MV-4-11 (cell line): ENCODE measurements at places on chromosomes 7 and 10.

GRCh38 chr10:3898821-3899220 lies 113.8 kb upstream of the KLF6 start:
- no peak for DNase-seq

GRCh38 chr7:2003451-2003930 lies 229.3 kb downstream of the MAD1L1 start:
- DNase-seq: no peak

DNA sequence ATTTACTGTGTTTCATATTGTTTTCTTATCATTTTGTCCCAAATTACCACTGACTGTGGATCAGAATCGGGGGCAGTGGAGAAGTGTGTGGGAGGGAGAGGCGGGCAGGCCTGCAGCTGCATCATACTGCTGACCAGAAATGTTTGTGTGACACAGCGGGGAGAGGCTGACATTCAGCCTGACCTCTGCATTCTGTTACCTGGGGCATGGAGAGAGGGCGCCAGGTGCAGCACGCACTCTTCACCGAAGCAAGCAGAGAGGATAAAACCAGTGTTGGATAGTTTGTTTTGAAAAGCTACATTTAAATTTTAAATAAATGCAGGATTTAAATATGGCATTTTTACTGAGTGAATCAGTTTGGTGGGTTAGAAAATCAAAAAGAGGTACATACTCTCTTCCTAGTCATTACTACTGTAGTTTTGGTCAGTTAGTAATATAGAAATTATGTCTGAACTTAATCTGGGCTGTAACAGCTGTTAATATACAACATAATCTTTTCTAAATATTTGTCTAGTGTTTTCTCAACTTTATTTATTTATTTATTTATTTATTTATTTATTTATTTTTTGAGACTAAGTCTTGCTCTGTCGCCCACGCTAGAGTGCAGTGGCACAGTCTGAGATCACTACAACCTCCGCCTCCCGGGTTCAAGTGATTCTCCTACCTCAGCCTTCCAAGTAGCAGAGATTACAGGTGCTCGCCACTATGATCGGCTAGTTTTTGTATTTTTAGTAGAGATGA lies 8.8 kb upstream of the STMP1 start:
- no peak for DNase-seq

- DNase-seq: no peak
Measured at GRCh38 chr10:130301021-130301892, 165.1 kb downstream of the GLRX3 start.

DNA sequence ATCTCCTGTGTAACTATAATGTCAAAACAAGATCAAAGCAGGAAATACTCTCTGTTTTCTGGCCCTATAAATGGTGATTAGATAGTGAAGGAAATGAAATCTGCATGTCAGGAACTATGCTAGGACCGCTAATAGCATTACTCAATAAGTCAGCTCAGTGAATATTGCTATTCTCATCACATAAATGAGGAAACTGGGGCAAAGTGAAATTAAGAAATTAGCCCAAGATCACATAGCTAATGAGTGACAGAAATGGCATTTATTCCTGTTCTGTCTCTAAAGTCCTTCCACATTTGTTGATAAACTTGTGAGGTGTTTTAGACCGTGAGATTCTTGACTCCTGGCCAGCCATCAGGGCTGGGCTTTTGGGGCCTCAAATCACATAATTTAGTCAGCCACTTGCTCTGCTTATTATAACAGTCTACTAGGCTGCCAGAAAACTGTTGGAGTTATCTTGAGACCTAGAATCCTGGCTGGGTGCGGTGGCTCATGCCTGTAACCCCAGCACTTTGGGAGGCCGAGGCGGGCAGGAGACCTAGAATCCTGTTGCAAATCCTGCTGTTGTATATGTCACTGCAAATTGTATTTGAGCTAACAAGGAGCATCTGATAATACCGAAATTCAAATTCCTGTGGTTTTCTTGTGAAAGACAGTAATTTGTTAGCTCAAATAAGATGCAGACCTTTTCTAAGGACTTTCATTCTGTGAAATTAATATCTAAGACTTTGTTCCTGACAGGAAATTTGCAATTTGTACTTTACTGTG lies 66.5 kb upstream of the SHTN1 start:
- DNase-seq: no peak

DNA sequence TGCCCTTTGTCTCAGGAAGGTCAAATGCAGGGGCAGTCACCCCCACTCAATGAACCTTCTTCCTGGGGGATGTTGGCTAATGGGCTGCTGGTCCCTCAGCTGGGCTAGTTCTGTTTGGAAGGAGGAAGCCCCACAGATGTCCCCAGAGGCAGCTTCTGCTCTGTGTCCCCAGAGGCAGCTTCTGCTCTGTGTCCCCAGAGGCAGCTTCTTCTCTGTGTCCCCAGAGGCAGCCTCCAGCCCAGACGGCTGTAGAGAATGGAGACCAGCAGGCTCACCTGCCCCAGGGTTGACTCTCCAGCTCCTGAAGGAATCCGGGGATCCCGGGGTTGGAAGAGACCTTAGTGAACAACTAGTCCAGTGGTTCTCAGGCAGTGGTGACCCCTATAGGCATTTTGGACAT lies 62.5 kb upstream of the LEP start:
- peak; percentile 6 for DNase-seq

GRCh38 chr10:3082290-3082689 lies 14.9 kb downstream of the PFKP start:
- DNase-seq: no peak

DNA sequence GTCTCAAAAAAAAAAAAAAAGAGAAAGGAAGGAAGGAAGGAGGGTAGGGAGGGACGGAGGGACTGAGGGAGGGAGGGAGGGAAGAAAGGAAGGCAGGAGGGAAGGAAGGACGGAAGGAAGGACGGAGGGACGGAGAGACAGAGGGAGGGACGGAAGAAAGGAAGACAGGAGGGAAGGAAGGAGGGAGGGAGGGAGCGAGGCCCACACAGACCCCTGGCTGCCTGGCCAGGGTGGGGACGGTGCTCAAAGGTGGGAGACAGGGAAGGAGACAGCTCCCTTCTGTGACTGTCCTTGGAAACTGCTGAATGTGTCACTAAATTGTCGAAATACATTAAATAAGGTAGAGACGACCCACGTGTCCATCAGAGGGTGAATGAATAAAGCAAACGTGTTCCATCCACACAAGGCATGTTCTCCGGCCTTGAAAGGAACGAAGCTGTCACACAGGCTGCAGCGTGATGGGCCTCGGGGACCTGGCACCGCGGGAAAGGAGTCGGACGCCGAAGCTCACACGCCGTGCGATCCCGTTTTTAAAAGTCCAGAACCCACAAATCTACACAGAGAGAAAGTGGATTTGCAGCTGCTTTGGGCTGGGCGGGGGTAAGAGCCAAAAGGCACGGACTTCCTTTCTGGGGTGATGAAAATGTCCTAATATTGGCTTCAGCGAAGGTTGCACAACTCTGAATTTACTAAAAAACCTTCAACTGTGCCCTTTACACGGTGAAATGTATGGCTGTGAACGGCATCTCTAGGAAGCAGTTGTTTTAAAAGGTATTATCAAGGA lies 23.3 kb downstream of the ADAP1 start:
- DNase-seq: peak; percentile 82

DNA sequence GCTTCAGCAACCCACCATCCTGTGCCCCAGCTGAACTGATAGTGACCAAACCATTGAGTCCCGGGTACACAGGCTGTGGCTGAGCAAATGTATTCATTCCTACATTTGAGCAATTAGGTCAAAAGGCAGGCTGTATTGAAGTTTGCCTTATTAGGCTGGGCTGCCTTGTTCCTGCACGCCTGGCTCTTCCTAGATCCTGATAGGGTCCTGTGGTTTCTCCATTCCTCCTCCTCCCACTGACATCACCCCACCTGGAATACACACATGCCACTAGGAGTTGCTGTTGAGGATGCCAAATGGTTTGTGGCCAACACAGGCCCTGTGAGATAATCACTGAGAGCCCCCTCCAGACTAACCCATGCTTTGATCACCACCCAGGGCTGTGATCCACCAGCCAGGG lies 66.4 kb upstream of the FGFR2 start:
- DNase-seq: no peak

DNA sequence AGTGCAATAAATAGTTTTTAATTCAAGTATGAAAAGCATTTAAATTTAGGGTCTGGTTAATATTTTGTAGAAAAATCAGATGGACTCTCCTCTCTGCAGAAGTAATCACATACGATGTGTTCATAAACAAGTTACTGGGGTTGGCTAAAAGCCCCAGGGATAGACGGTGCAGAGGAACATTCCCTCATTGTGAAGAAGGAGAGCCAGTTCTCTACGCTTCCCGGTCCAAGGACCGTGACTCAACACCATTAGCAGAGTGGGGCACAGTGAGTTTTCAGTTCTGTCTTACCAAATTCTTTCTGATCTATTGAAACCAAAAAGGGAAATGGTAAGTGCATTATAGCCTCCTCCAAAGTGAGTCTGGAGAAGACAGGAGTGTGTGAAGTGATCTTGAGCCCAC lies 327.8 kb downstream of the WDR37 start:
- DNase-seq: peak; percentile 3

- DNase-seq: no peak
Measured at GRCh38 chr10:133088179-133088955, 643 bp downstream of the ADGRA1 start.

DNA sequence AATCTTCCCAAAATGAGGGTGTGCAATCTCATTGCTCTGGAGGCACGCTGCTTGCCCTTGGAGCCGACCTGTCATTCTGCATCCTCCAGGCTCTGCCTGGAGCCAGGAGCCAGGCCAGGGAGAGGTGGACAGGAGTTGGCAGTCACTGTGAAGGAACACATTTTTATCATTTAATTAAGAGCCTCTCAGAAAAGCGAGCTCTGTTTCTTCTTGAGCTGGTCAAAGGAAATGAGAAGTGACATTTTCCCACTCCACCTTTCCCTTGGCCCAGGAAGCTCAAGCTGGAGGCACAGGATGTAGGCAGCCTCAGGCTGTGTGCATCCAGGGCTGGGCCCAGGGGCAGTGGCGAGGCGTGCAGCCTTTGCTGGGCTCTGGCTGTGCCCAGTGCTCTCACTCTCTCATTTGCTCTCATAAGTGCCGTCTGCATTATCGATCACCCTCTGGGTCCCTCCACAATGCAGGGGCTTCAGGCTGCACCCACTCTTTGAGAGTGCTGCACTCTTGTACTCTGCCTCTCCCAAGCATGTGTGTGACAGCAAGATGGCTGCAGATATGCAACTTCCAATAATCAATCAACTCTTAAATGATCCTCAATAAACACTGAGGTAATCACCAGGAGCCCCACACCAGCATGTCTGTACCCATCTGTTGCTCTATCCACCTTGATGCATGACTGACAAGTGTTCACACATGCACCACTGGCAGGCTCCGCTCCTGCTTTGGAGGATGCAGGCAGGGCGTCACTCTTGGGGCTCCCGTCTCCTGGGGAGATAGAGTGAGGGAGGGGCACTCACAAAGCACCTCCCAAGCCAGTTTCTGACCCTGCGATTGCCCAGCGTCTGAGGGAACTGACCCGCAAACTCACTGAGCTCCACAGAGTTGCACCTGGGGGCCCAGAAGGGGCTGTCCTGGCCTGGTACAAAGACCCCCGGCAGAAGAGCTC lies 171.4 kb downstream of the ZNF248 start:
- DNase-seq: no peak

GRCh38 chr7:93228302-93228701 lies 2.0 kb upstream of the HEPACAM2 start:
- peak; percentile 47 for DNase-seq

DNA sequence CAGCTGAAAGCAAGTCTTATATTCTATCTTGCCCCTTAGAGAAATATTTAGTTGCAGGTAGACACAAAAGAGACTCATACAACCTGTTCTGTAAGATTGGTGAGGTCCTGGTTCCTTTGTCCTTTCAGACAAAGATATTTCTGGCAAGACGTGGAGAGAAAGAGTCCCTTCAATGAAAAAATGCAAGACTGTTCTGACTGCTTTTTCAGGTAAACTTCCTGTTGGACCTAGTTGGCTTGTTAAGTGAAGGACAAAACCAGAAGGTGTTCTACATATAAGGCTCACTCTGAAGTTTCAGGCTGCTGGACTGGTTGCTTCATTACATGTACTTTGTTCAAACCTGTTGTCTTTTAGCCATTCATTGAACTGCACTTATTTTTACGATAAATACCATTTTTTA lies 119.0 kb upstream of the PTPRZ1 start:
- no peak for DNase-seq

GRCh38 chr10:100618091-100618615 lies 82.4 kb downstream of the HIF1AN start:
- DNase-seq: no peak

- DNase-seq: no peak
Measured at GRCh38 chr7:136657482-136657921, 210.9 kb upstream of the CHRM2 start.

DNA sequence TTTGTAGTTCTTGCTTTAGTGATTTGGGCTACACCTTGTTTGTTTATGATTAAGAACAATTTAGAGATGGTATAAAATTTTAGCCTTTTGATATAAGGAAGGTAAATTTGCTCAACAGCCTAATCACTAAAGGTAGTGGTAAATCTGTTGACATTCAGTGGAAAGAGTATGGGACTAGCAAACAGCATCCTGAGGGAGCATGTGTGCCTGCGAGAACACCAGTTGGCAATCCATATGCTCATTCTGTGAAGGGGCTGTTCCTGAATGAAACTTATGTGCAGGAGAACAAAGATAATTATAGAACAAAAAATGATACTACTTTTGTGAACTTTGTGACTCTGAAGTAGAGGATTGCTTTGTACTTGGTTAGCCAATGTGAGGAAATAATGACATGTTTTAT lies 44.0 kb downstream of the CAPZA2 start:
- no peak for DNase-seq

GRCh38 chr7:25118048-25118753 lies 6.9 kb downstream of the CYCS start:
- no peak for DNase-seq

- DNase-seq: no peak
Measured at GRCh38 chr7:17279061-17279460, 19.4 kb upstream of the AHR start.

DNA sequence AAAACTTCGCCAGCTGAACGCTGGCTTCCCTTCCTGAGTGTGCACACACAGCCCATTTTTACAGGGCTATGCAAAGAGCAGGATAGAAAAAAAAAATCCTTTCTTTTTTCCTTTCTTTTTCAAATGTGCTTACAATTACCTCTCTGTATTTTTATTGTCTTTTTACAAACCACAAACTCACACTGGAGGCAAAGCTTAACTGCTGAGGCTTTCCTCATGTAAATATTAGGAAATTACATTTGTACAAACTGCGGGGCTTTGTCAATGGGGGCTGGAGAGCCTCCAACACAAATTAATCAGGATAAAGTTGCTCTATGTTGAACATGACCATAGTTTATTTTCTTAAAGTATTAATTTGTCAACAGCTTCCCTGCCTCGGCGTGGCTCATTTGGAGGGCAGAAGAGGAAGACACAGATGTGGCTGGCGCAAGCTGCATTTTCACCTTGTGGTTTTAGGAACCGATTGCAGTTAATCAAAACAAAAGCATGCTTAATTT lies 411.7 kb upstream of the MKI67 start:
- DNase-seq: no peak

GRCh38 chr7:131244259-131244852 lies 83.3 kb upstream of the MKLN1 start:
- peak; percentile 24 for DNase-seq

- no peak for DNase-seq
Measured at GRCh38 chr7:146861701-146862100, 745.1 kb downstream of the CNTNAP2 start.
